HFF-Myc (cell line): ENCODE measurements at places on chromosomes 7 and 10.
A peak's percentile ranks its signal among the peaks of the same experiment; 100 is the strongest.

- no peak for DNase-seq
Measured at GRCh38 chr7:5421714-5422395, 1.8 kb downstream of the TNRC18 start.

GRCh38 chr10:116538456-116538855 lies 7.3 kb upstream of the PNLIP start:
- no peak for DNase-seq

GRCh38 chr7:133288970-133289369 lies 36.1 kb downstream of the EXOC4 start:
- DNase-seq, result no peak

DNA sequence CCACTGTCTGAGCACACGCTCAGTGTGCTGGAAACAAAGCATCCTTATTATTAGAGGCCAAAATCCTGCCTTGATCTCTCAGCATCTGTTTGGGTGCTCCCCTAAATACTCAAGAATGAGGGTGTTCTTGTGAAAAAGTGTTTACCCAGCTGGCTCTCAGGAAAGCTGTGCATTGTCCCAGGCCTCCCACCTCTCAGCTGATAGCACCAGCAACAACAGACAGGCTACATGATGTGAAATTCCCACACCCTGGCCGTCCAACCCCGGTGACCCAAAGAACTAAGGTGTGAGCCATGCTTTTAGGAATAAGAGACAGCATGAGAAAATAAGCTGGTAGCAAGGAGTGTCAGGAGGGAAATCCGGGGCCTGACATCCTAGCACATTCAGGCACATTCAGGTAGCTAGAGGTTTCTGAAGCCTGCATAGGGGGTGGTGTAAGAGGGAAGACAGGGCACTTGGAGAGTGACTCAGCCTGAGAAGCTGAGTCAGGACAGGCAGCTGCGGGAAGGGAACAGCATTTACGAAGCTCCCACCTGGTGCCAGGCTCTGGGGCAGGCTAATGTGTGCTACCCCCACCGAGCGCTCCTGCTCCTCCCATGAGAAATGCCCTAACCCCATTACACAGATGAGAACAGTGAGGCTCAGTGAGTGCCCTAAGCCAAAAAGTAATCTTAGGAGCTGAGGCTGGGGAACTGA lies 205.6 kb downstream of the GRID1 start:
- no peak for DNase-seq

DNA sequence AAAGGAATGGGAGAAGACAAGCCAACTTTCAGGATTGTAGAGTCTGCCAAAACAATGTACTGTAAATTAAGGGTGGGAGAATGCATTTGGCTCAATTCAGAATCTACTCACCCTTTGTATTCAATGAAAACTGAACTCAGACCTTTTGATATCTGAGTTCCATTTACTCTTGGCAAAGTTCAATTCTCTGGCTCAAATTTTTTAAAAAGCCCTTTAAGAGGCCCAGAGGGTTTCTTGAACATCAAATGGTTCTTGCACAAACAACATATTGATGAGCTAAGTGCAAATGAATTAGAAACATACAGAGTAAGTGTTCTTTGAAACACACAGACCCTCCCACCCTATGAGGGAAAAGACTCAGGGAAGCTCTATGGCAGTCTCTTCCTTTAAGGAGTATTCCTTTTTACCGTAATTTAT lies 5.2 kb upstream of the XPNPEP1 start:
- no peak for DNase-seq

GRCh38 chr10:32411797-32412498 lies 34.0 kb upstream of the CCDC7 start:
- no peak for DNase-seq

DNA sequence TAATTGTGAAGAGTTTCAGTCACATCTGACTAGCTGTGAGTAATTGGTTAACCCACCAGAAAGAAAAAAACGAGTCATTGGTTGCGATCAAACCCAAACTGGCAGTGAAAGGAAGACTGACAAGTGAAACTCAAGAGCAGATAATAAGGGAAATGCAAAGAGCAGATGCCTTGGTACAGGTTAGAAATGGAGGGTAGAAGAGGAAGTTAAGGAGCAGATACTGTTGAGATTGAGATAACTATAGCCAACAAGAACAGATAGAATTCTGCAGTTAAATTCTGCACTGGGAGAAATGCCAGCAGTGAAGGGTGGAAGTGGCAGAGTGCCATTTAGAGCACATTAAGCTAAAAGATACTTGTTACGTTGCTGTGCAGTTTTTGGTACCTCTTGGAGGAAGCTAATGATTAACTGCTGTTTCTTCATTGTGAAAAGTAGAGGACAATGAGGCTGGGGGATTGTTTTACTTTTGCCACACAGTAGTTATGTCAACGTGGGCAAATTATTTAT lies 65.8 kb downstream of the CDK13 start:
- DNase-seq, result peak; percentile 14

- DNase-seq, result no peak
Measured at GRCh38 chr7:7765422-7765821, 47.0 kb upstream of the RPA3 start.

- DNase-seq, result no peak
Measured at GRCh38 chr7:30157204-30157603, 22.4 kb downstream of the MTURN start.
